Kidney epithelial cell (primary cell): ENCODE measurements at places on chromosomes 3 and 15.

GRCh38 chr3:135581806-135582205 lies 383.7 kb upstream of the PPP2R3A start:
- no peak for DNase-seq

GRCh38 chr3:8737301-8737700 lies 3.7 kb downstream of the CAV3 start:
- DNase-seq: no peak

DNA sequence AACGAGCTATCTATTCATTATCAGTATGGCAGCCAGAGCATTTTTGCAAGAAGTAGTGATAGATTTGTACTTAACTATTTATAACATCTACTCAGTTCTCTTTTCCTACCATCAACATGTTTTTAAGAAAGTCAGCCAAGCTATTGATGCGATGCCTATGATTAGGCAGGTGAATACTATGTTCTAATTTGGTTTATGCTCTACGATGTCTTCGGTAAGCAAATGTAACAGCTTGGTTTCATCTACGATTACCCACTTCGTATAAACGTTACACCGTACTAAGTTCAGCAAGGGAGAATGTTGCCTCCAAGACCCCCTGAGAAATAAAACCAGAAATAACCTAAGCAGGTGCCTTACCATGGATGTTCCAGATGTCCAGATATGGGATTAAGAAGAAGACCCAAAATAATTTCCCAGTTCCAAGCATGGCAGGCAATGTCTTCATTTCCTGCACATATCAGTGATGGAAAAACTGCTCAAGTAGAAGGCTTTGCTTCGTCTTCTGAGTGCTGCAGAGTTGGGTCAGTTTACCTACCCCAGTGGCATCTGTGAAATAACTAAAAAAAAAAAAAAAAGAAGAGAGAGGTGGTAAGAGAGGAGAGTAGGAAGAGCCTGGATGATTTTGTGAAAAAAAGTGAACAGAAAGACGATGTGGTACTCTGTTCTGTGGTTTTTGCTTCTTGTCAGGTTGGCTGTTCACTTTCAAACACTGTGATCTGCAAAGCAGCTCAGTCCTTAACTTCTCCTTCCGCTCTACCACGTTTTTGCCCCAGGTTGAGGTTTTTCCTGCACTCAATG lies at the start of gene BTLA:
BTLA (minus strand) TSS at position 559 of the 798 bp plus-strand sequence; CDS start at position 445, 114 bp downstream.
- no peak for DNase-seq

- no peak for DNase-seq
These were observed 102.7 kb downstream of the CDIN1 start for GRCh38 chr15:36682101-36682500.

GRCh38 chr3:129827765-129828164 lies 65.7 kb downstream of the TMCC1 start:
- no peak for DNase-seq
